ENCODE measurements at places on chromosomes 13 and 19.

- no peak for DNase-seq
These were observed 58.0 kb downstream of the USPL1 start for GRCh38 chr13:30675717-30676116.

GRCh38 chr13:95787356-95788099 is 110.6 kb downstream of the DNAJC3 start:
- no peak for DNase-seq

- DNase-seq, result no peak
These were observed 24.3 kb downstream of the ARL11 start for GRCh38 chr13:49652355-49653305.

- no peak for DNase-seq
These were observed 594.4 kb downstream of the UQCRFS1 start for GRCh38 chr19:28618504-28618903.

DNA sequence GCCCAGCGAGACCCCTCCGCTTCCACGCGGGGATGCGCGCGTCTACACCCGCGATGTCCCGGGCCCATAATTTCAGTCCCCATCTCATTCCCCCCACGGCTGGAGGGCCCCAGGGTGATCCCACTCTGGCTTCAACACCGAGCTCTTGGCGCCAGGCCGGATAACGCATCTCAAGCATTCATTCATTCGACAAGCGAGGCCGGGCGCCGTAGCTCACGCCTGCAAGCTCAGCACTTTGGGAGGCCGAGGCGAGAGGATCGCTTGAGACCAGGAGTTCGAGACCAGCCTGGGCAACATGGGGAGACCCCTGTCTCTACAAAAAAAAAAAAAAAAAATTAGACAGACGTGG is 5.9 kb downstream of the ANGPTL6 start:
- DNase-seq, result no peak

DNA sequence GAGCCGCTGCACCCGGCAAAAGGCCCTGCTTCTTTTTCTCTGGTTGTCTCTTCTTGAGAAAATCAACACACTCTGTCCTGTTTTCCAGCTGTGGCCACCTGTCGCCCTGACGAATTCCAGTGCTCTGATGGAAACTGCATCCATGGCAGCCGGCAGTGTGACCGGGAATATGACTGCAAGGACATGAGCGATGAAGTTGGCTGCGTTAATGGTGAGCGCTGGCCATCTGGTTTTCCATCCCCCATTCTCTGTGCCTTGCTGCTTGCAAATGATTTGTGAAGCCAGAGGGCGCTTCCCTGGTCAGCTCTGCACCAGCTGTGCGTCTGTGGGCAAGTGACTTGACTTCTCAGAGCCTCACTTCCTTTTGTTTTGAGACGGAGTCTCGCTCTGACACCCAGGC is 17.2 kb downstream of the LDLR start:
- DNase-seq, result no peak

DNA sequence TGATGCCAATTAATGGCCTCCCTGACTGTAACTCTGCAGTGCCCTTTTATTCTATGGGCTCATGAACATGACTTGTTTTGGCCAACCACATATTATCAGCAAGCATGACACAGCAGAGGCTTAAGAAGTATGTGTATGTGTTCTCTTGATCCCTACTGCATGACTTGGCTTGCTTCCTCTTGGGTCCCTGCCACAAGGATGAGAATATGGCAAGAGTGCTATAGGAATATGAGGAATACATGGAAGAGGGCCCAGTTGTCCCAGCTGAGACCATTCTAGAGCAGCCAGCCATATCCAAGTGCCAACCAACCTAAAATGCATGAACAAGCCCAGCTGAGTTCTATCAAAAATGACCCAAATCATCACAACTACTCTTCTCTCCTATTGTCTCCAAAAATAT is 576.7 kb upstream of the PCDH9 start:
- DNase-seq, result no peak

DNA sequence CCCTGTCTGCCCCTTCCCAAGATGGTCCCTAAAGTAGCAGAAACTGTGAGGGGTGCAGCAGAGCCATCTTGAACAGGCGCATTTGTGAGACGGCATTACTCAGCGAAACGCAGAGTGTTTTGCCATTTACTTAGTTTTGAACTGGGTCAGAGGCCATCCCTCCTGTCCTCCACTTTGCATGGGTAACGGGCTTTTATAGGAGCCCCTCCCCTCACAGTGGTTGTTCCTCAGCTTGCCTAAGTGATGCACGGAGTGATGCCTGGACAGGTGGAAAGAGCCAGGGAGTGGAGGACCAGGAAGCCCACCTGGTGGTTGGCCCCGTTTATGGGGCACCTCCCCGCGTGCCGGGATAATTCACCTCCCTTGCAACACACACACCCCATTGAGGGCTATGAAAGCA is 68.0 kb upstream of the C1QTNF9 start:
- no peak for DNase-seq

DNA sequence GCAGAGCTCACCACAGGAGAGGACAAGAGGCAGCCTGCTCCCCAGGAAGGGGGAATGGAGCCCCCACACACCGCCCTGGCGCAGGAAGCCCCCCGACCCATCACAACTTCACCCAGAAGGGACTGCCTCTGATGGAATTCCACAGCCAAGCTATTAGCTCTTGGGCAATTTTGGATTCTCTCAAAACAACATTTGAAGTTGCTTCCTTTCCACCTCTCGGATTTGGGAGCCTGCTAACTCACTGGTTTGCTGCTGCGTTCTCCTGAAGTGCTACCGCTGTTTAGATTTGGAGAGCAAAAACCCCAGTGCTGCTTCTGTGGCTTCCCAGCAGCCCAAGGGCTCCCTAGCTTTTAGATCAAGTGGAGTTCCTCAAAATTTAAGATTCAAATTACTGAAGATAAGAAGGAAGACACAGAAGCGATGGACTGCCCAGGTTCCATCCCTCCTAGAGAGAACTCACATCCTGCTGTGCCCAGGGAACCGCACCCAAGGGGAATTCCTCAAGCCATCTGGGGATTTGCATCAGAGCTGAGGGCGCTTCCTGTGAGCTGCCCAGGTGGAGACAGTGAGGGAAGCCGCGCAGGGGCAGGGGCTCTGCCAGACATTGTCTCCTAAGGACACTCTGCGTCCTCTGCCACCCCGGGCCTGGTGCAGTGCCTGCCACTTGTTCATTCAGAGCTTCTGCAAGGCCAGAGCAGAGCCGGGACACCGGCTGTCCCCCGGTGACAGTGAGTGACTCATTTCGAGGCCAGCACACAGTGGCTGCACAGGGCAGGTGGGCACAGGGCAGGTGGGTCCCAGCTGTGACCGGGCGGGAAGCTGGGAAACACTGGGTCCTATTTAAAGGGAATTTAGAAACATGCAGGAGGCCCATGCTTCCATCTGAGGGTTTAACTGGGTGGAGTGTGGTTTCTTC is 45.5 kb downstream of the COL4A1 start:
- no peak for DNase-seq

DNA sequence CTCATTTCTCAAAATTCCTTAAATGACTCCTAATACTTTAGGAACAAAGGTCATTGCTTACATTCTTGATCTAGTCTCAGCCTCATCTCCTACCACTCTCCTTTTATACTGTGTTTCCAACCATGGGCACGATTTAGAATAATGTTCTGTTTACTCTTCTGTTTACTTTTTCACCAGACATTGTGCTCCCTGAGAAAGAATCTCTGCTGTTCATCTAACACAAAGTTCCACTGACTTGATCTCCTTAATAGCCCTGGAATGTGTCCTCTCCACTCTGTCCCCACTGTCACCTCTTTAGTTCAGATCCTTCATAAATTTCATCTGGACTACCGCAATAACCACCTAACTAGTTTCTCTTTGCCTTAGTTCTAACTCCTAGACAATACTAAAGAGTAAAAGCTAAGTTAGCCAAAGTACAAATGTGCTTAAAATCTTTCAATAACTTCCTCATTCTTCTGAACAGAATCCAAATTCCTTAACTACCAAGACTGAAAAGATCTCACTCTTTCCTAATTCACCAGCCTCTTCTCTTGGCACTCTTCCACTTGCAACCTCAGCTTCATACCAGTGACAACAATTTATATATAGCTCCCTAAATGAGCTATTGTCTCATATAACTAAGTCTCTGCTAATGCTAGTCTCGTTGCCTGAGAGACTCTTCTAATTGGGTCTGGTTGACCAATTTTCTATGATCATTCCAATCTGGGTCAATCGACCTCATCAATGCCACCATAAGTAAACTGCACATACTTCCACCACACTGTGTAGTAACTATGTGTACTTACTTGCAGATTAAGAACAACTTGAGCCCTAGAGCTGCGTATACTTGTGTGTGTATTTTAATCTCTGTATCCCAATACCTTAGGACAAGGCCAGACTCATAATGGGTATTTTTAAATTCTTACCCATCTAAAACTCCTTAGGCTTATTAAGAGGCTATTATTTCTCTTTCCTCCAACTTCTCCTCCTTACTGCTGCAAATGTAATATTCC is 179.9 kb downstream of the VWA8 start:
- no peak for DNase-seq

DNA sequence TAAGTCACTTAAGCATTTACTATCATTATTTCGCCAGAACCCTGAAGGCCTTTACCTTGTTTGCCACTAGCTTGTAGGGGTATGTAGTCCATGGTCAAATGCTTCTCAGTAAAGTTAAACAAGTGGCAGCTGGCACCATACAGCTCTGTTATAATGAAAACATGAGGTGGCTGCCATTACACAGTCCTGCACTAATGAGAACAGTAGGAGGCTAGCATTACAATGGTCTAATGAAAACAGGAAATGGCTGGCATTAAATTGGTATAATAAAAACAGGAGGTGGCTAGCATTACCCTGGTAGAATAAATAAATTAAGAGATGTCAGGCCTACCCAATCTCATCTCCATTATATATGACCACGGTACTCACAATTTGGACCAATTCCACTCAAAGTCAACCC is 107.5 kb downstream of the PCDH17 start:
- DNase-seq, result no peak

DNA sequence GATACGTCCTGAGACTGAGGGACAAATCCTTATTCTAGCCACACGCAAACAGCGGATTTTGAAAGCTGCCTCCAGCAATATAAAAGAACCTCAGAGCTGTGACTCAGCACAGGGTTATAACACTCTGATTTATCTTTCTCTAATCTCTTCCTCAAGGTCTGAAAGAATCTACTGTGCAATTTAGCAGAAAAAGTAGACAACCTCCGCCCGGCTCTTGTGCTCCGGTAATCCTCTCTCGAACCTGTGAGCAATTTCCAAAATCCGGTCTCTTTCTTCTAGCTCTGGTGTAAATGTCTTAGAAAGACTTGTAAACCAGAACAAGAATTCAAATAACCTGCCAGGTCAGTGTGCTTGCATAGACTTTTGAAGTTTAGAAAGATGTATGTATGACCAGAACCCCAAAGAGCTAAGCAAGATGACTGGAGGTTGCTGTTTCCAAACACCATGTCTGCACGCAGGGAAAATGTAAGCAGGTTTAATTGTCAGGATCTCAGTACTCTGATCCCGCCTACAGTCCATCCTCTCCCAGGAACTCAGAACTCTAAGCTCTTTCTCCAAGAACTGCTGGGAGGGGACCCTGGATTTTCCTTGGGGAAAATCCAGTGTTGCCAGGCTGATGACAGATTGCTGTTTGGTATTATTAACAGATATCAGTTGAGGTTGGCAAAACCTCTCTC is 338.1 kb downstream of the RFC3 start:
- DNase-seq, result no peak

- DNase-seq, result peak; percentile 23
These were observed 16.1 kb downstream of the LGALS16 start for GRCh38 chr19:39671739-39672363.

DNA sequence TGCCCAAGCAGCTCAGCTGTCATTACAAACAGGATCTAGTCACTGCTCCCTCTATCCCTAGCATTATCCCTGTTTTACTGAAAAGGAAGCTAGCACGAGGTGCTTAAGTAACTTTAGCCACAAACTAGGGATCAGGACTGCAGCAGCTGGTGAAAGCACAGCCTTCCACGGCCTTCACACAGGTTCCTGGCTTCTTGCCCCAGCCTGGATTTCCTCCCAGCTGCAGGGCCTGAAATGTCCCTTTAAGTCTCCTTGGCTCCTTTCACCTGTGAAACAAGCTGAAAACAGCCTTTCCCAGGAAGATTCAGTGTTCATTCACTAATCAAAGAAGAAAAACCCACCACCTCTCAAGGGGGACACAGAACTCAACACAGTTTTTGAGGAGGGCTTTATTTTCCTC is 754.5 kb downstream of the DIAPH3 start:
- DNase-seq, result no peak

DNA sequence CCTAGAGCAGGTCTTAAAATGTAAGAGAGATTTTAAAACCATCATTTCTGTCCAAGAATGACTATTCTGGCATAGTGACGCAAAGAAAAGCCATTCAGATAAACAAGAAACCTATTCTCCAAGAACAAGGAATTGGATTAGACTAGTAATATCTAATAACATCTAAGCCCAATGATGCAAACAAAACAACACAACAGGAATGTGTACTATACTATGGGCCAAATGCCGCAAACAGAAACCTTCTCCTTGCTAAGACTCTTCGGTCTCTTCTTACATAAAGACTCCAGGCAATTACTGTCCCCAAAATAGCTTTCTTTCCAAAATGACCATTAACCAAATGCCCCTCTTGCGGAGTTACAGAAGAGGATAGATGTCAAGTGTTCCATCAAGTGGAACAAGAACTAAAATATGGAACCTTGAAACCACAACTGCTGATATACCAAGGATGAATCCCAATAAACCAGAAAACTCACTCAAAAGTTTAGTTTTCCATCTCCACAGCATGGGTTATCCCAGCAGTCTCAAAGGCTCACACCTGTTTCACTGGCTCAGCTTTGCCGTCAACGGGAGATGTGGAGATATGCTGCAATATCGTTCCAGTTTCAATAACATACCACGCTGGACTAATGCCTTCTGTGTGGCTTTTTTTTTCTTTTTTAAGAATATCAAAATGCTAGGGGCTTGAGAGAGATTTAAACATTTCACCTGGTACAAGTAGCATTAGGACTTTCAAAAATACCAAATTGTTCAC is 76.2 kb downstream of the FOXO1 start:
- DNase-seq, result no peak

- DNase-seq, result no peak
These were observed 495 bp downstream of the DCLK1 start for GRCh38 chr13:36130552-36131221.

DNA sequence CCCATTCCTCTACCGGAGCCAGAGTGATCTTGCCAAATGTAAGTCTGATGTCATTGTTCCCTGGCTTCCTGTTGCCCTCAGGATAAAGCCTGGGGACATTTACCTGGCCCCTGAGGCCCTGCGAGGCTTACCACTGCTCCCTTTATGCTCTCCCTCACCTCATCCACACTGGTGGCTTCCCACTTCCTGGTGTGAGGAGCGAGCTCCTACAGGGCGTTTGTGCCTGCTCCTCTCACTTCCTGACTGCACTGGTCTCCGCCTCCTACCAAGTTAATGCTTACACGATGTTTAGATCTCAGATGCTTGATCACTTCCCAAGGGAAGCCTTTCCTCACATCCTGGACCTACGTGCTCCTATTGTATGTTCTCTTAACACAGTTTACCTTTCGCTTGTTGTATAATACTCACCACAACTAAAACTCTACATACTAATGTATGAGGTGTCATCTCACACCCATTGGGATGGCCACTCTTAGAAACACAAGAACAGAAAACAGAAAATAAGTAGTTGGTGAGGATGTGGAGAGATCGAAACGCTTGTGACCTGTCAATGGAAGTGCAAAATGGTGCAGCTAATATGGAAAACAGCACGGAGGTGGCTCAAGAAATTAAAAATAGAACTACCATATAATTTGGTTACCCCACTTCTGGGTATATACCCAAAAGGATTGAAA is 177.6 kb downstream of the SHISA2 start:
- DNase-seq, result no peak

- no peak for DNase-seq
These were observed 201.5 kb upstream of the GPR12 start for GRCh38 chr13:26961890-26962615.
